Ovary (tissue), 10 donors: ENCODE measurements at places on chromosomes 11 and 22. TPM values are rescaled to one million over a fixed set of nuclear protein-coding genes. Genes with fewer than 3 reads are reported as not detected.

DNA sequence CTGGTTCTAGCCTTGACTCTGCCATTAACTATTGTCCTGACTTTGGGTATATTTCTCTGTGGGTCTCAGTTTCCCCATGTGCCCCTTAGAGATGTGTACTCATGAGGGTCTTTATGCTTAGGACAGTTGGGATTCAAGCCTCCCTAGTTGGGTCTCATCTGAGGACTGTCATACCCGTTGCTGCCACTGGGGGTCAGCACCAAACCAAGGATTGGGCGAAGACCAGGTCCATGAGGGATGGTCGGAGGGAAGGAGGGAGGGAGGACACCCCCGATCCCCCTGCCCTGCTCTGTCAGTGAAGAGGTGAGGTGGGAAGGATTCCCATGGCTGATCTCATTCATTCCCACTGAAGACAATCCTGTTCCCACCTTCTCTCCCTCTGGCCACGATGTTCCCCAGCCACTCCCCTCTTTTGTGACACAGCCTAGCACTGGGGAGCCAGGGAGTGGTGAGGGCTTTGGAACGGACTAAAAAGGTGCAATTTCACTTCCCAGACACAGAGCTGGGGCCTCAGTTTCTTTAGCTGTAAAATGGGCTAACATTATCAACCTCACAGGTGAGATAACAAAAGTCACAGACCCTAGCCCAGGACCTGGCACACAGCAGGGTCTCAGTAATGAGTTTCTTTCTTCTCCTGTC lies 12.4 kb upstream of the KLHL35 start:
- H3K4me3 ChIP-seq, result no peak overlapping the region
- no peaks in the 10 kb centered on the region for H3K27me3 ChIP-seq
- DNase-seq, result peak; percentile 81
- H3K36me3 ChIP-seq, result no peaks in the 10 kb centered on the region
- no peaks in the 10 kb centered on the region for H3K4me1 ChIP-seq

The CCDC87 gene
- total RNA-seq, result 0.33 TPM

GRCh38 chr11:112744041-112744440 lies 217.2 kb upstream of the NCAM1 start:
- no peaks in the 10 kb centered on the region for H3K36me3 ChIP-seq
- no peak overlapping the region for H3K4me3 ChIP-seq
- H3K27me3 ChIP-seq, result no peaks in the 10 kb centered on the region
- no peak for DNase-seq
- peaks cover 5% of the 10 kb centered on the region for H3K4me1 ChIP-seq

- H3K27ac ChIP-seq, result no peak overlapping the region
- peaks cover 13% of the 10 kb centered on the region for H3K4me1 ChIP-seq
- H3K4me3 ChIP-seq, result no peak overlapping the region
- no peak for DNase-seq
- H3K27me3 ChIP-seq, result no peaks in the 10 kb centered on the region
Observed at GRCh38 chr11:20084921-20085814, 75.1 kb downstream of the DBX1 start.

GRCh38 chr11:120995184-120995583 lies 28.7 kb upstream of the TBCEL start:
- no peak overlapping the region for H3K27ac ChIP-seq
- no peaks in the 10 kb centered on the region for H3K27me3 ChIP-seq
- H3K4me1 ChIP-seq, result no peaks in the 10 kb centered on the region
- no peaks in the 10 kb centered on the region for H3K36me3 ChIP-seq

DNA sequence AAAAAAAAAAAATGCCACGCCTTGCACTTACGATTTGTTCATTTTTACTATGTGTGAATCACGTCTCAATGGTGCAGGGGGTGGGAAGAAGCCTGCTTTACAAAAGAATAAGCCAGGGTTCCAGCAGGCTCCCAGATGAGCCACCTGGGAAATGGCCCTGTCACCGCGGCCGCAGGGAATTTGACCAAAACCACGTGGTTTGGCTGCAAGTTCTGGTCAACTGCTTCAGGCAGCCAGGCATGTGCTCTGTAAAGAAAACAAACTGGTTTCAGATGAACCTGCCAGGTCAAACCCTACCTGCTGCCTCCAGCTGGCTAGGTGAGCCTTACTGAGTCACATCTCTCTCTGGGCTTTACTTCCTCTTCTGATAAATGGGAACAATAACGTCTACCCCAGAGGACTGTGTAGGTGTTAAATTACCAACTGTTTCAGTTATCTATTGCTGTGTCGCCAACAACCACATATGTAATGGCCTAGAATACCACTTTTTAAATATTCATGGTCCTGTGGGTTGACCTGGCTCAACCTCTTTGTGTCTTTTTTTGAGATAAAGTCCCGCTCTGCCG lies 30.5 kb upstream of the GCAT start:
- no peaks in the 10 kb centered on the region for H3K36me3 ChIP-seq
- H3K27me3 ChIP-seq, result no peaks in the 10 kb centered on the region
- no peak overlapping the region for H3K4me3 ChIP-seq
- DNase-seq, result peak; percentile 58

DNA sequence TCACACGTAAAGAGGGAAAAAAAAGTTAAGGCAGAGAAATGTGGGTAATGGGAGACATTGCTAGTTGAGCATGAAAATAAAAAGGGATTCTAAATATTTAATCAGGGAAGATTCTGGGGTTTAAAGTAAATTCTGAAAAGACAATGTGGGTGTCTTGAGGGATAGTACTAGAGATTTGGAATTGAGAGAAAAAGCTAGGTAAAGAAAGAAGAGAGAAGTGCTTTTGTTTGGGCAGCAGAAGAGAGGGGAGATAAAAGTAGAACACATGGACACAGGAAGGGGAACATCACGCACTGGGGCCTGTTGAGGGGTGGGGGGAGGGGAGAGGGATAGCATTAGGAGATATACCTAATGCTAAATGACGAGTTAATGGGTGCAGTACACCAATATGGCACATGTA lies 3.5 kb upstream of the YPEL4 start:
- no peak overlapping the region for H3K4me3 ChIP-seq
- H3K36me3 ChIP-seq, result no peaks in the 10 kb centered on the region
- no peak for DNase-seq
- H3K27ac ChIP-seq, result no peak overlapping the region

The PATE2 gene
- total RNA-seq, result not detected

DNA sequence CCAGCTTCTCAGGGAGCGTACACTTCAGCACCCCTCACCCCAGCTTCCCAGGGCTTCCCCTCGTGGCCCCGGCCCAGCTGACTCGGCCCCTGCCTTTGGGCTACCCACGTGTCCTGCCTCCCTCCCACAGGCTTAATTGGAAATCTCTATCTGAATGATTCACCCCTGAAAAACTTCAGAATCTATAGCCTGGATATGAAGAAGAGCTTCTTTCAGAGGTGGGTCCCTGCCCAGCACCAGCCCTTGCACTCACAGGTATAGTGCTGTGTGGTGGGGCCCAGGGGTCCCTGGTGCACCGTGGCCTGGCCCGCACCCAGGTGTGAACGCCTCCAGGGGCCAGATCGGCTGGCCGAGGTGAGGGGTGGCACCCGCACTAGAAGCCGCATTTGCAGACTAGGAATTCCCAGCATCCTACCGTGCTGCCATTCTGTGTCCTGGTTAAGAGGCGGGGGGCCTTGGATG lies 38.4 kb downstream of the B3GAT1 start:
- DNase-seq, result no peak
- no peaks in the 10 kb centered on the region for H3K27me3 ChIP-seq
- H3K36me3 ChIP-seq, result no peaks in the 10 kb centered on the region
- no peak overlapping the region for H3K27ac ChIP-seq

DNA sequence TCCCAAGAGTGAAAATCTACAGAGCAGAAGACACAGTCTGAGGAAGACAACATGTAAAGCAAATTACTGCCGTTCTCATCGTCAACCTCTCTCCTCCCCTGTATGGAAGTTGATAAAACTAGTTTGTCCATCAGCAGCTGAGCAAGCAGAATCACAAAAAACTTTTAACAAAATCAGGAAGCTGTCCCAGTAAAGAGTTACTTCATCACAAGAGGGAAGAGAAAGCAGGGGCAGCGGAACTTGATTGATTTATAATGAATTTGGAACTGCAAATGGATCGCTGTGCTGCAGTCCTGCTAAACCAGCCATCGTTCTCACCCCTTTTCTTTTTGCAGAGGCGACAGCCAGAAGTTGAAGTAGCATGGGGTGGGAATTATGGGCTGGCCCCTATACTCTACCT lies 13.7 kb upstream of the UCP3 start:
- H3K4me3 ChIP-seq, result no peak overlapping the region
- no peaks in the 10 kb centered on the region for H3K27me3 ChIP-seq
- DNase-seq, result no peak
- no peaks in the 10 kb centered on the region for H3K36me3 ChIP-seq
- peaks cover 3% of the 10 kb centered on the region for H3K4me1 ChIP-seq

DNA sequence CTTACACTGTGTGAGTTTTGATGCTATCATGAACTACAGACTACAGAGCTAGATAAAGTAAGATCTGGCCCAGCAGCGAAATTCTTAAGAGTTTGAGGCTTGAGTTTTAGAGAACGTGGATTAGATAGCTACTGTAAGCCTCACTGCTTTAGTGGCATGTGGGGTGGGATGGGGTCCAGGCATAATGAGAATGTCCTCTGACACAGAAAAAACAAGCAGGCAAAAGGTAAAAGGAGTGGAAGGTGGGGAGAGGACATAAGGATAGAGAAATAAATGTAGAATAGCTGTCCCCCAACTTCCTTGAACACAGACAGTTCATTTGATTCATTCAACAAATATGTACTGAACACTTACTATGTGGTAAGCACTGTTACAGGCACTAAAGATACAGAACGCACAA lies 324.5 kb upstream of the PITPNB start:
- DNase-seq, result no peak
- H3K4me1 ChIP-seq, result peaks cover 7% of the 10 kb centered on the region
- H3K4me3 ChIP-seq, result no peak overlapping the region
- H3K36me3 ChIP-seq, result no peaks in the 10 kb centered on the region

The SAA4 gene
- total RNA-seq, result not detected

- H3K27me3 ChIP-seq, result no peaks in the 10 kb centered on the region
- no peak for DNase-seq
- no peaks in the 10 kb centered on the region for H3K36me3 ChIP-seq
- H3K27ac ChIP-seq, result no peak overlapping the region
Observed at GRCh38 chr22:44894782-44895181, 115.0 kb downstream of the PHF21B start.
